ENCODE measurements at places on chromosomes 2 and 18.
A peak's percentile ranks its signal among the peaks of the same experiment; 100 is the strongest.

- DNase-seq: no peak
Measured at GRCh38 chr2:153228904-153229303, 249.7 kb downstream of the RPRM start.

DNA sequence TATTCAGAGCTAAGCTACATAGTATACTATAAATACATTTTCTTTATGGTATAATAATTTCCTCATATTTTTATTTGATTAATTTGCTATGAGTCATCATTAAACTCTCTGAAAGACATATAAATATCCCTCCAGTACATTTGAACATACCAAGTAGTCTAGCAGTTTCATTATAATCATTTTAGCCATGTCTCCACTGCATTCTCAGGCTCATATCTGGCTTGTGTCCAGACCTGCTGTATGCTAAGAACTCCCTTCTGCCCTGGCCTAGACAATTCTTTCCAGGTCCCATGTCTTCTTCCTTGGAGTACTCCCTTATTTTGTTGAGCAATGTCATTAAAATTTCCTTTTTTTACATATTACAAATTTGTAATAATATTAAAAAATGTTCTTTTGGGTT is 16.6 kb upstream of the DYNC1I2 start:
- no peak for DNase-seq

DNA sequence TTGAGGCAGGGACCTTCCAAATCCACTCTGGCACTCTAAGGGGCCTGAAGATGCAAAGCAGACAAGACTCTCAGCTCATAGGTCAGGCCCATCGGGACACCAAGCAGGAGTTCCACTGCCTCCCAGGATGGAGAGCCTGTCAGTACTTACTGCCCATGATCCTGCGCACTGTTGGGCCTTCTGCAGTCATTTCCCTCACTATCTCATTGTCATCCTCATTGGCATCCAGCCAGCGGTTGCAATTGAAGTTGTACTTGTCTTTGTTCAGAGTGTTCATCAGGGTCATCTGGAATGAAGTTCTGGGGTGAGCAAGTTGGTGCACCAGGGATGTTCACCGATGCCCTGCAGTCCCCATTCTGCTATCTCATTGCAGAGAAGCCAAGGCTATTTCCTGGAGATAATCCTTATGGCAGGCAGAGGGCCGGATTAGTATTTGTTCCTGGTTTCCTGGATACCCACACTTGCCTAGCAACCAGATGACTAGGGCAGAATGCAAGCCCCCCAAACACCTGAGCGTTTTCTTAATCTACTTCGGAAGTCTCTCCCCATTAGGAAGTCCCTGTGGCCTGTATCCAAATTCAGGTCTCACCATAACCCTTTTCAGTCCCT is 65.1 kb downstream of the LOXHD1 start:
- DNase-seq: no peak

DNA sequence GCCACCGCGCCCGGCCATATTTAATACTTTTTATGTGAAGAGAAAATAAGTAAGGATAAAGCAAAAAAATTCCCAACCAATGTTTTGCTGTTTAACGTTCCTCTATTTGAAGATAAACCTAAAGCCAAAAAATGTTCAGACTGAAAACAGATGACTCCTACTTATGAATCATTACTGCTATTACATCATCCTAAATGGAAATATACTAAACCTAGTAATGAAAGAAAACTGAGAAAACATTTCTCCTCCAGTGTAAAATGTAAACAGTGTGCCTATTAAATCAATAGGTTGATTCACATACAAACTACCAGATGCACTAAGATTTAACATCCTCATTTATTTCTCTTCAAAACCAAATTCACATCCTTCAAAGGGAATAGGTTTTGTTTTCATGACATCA is 43.5 kb downstream of the CWC22 start:
- no peak for DNase-seq

DNA sequence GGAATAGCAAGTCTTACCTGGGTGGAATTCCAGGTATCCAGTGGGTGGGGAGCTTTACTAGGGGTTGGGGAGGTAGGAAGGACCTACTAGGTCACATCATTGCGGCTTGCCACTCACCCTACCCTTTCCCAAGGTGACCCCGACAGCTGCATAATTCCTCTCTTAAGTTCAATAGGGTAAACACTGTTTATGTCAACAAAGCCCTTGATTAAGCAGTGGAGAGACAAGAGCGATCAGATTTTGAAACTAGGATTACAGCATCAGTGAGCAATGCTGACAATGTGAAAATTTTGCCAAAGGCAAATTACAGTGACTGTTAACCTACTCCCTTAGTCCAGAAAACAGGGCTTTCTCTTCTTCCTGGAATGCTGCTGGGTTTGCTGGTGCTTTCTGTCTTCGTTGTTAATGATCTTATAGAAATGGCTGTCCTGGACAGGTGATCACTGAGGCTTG is 14.5 kb downstream of the SLC19A3 start:
- no peak for DNase-seq

GRCh38 chr2:102975996-102976975 is 214.5 kb downstream of the TMEM182 start:
- no peak for DNase-seq

DNA sequence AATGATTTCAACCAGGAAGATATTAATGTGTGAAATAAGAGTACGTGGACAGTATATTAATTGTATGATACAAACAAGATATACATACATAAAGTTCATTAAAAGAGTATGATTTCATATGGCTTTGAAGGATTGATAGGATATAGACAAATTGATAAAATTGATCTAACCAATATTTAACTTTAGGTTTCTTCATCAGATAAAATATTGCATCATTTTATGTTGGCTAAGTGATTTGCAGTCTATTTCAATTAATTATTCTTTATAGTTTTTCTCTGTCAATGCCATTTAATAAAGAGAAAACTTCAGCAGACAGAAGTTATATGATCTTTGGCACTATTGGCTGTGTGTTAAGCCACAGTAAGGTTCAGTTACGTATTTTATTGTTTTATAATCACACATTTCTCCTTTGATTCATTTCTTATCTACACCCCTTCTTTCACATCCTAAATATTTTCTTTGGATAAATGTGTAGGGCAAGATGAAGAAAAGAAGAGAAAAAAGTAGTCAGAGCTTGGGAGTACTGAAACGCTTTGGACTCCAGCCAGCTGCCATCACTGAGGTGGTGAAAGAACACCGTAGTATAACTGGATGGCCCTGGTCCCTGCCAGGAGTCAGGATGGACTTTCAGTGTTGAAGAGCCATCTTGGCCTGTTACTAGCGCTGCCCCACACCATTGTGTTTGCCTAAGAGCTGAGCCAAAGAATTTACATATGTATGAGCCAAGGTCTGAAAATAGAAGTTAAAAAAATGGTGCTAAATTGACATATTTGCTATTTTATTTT is 9.8 kb upstream of the CPS1 start:
- no peak for DNase-seq

DNA sequence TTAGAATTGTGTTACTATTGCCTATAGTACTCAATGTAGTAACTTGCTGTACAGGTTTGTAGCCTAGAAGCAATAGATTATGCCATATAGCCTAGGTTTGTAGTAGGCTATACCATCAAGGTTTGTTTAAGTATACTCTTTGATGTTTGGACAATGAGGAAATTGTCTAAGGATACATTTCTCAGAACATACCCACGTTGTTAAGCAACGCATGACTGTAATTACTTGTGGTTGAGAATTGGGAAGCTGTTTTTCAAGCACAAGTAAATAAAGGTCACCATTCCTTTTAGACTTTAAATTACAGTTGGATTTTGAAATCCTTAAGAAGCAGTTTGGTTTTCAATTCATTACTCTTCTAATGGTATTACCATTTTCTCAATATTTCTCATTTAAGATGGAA is 89.8 kb upstream of the KCNH7 start:
- DNase-seq: no peak

DNA sequence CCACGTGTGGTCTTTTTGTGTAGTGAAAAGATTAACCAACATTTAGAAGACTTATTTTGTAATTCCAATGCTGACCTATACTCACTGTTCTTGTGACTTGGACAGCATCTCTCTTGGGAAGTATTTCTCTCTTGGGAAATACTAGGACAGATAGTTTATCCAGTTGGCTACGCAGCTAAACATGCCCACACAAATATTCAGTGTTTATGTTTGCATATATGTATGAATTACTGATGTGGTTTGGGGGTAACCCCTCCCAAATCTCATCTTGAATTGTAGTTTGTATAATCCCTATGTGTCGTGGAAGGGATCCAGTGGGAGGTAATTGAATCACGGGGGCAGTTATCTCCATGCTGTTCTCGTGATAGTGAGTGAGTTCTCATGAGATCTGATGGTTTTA is 2062.3 kb upstream of the CELF4 start:
- no peak for DNase-seq

DNA sequence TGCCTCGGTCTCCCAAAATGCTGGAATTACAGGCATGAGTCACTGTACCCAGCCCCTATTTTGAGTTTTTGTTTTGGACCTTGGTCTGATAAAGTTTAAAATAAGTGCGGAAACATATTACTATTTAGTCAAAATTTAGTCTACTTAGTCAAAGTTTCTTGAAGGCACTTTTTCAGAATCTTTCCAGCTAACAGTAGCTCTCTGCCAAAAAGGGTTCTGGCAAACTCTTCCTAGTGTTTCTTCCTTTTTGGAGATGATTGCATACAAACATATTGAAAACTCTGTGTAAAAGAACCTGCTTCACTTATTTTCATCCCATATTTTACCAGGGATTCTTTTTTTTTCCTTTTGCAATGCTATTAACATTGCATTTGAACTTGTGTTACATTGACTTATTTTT is 28.8 kb downstream of the GMCL1 start:
- DNase-seq: no peak

- DNase-seq: no peak
Measured at GRCh38 chr2:65607662-65608305, 175.4 kb upstream of the SPRED2 start.

DNA sequence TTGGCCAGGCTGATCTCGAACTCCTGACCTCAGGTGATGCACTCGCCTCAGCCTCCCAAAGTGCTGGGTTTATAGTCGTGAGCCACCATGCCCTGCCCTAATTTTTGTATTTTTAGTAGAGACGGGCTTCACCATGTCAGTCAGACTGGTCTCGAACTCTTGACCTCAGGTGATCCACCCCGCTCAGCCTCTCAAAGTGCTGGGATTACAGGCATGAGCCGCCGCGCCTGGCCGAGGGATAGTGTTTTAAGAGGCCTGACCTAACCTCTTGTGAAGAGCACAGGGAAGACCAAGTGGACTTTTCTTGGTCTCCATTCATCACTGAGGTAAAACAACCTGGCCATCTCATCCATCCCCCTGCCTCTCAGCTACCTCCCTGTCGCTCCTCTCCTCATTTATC is 29.7 kb downstream of the SIX2 start:
- DNase-seq: no peak

- DNase-seq: no peak
Measured at GRCh38 chr2:207202645-207203044, 36.9 kb upstream of the KLF7 start.

DNA sequence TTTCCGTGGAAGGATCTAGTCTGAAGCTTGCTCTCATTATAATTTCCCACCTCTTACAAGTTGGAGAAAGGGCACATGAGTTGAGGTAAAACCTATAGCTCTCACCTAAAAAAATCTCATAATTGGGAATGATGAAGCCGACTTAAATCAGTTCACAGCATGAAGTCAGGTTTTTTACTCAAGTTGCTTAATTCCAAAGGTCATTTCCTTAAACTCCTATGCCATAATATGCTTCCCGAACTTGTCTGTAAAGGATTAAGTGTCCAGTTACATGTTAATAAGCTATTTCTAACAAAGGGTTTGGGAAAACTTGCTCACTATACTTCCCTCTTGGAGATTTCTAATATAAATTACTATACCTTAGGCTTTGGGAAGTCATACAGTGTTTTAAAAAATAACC is 481.2 kb downstream of the NUP35 start:
- DNase-seq: no peak

- DNase-seq: no peak
Measured at GRCh38 chr2:23361152-23361551, 23.8 kb upstream of the KLHL29 start.

DNA sequence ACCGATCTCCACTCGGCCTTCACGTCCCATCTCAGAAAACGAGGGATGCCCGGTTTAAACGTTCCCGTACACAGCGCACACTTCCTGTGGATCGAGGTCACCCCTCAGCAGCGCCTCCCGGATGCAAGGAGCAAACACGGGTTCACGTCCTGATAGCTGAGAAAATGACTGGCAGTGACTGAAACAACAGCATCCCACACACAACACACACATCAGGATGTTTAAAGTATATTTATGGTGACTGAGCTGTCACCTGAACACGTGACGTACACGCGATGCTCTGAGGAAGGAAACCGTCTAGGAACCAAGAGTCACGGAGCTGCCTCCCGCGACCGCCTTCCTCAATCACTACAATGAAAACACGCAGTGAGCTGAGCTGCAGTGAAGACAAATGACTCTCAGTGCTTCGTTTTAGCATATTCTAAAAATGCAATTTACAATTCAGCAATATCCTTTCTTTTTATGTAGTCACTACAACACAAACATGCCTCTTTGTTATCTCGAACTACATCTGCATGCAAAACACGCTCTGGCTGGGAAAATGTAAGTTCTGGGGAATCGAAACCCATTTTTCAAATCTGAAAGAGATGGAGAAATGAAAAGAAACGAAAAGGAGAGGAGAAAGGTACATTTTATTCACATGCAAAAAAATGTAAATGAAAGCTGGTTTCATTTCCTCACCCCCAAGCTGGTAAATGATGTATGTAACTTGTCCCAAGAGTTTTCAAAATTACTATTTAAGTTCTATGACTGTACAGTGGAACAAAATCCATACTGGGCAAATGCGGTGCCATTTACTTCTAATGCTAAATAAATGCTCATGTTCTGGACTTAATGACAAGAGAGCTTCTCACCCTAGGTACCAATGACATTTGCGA is 19.8 kb downstream of the HDAC4 start:
- DNase-seq: peak; percentile 66

GRCh38 chr2:97967216-97967592 is 28.5 kb downstream of the TMEM131 start:
- DNase-seq: no peak

DNA sequence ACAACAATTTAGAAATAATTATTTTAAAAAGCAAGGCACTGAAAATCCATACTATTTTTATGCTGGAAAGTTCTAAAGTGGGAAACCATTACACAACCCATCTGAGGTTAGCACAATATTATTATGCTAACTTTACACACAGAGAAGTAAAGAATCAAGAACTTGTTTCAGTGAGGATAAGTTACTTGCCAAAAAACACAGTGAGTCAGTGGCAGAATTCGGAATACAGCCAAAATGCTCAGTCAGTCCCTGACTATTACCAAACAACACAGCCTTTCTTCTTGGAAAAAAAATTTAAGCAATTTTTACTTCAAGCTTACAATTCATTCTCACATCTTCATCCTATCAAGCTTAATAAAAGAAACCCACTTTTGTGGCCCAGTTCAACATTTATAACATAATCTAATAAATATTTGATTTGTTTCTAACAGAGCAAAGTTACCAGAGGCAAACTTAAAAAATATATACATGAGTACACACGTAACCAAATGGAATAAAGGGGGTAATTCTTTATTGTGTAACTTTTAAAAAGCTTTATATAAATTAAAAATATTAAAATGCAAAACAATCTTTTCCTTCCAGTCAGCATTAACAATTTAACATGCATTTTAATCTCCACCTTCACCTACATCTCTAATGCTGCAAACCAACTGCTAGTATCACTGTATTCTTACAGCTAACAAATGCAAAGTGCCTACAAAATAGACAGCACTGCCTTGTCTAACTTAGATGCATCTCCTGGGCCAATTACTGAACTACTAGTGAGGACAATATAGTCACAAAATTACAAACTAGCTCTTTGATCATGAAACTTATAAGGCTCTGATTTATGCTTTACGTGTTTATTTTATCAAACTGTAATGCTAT is 55.2 kb downstream of the CCDC88A start:
- no peak for DNase-seq

Data from stimulated activated CD4-positive, alpha-beta T cell treated with anti-CD3 and anti-CD28 coated beads, Interleukin-2, amount 100 ng/mL, for 4 hours (primary cell).